ENCODE measurements at places on chromosomes 5 and 9.

DNA sequence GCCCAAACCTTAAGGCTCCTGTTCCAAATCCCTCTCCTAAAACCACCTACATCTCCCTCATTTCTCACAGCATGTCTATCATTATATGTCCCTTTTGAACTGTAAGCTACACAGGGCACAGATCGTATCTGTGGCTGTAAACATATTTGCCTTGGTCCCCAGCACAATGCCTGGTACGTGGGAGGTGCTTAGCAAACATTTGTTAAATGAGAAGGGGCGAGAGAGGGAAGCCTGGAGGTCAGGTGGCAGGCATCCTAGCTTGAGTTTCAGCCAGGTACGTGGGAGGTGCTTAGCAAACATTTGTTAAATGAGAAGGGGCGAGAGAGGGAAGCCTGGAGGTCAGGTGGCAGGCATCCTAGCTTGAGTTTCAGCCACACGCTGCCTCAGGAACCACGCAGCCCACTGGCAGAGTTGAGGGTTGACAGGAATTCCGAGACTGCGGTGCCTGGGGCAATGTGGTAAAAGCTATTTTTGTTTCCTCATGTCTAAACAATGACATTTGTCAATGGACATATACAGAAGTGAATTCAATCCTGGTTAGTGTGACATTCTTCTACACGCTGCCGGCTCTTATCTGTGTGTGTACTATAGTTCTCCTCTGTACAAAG lies 113.6 kb downstream of the EFNA5 start:
- DNase-seq = peak; percentile 77

- no peak for DNase-seq
Measured at GRCh38 chr5:75964008-75964407, 119.2 kb upstream of the SV2C start.

DNA sequence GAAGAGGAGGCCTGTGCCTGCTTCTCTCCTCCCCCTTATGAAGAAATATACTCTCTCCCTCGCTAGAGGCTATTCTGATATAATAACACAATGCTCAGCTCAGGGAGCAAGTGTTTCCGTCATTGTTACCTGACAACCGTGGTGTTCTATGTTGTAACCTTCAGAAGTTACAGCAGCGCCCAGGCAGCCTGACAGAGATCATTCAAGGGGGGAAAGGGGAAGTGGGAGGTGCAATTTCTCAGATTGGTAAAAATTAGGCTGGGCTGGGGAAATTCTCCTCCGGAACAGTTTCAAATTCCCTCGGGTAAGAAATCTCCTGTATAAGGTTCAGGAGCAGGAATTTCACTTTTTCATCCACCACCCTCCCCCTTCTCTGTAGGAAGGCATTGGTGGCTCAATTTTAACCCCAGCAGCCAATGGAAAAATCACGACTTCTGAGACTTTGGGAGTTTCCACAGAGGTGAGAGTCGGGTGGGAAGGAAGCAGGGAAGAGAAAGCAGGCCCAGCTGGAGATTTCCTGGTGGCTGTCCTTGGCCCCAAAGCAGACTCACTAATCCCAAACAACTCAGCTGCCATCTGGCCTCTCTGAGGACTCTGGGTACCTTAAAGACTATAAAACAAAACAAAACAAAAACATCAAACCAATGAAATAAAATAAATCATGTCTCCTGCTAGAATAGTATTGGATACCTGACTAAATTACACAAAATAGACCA lies 1.3 kb downstream of the TMEM174 start:
- DNase-seq = no peak

GRCh38 chr5:124783794-124784193 lies 37.4 kb upstream of the ZNF608 start:
- DNase-seq = peak; percentile 1

DNA sequence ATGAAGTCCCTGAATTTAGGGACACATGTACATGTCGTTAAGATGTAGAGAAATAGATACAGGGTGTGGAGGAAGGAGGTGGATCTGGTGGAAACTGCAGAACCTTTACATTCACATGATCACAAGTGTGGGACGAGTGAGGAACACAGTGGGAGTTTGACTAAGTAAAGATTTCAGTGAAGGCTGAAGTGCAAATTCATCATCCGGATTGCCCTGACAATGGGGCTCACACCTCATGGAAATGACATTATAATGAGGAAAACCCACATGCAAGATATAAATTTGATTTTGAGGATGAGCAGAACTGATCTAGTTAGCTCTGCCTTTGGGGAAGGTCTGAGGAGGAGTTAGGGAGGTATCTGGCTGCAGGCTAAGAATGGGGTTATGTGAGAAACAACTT lies 173.9 kb downstream of the FSTL4 start:
- DNase-seq = no peak

DNA sequence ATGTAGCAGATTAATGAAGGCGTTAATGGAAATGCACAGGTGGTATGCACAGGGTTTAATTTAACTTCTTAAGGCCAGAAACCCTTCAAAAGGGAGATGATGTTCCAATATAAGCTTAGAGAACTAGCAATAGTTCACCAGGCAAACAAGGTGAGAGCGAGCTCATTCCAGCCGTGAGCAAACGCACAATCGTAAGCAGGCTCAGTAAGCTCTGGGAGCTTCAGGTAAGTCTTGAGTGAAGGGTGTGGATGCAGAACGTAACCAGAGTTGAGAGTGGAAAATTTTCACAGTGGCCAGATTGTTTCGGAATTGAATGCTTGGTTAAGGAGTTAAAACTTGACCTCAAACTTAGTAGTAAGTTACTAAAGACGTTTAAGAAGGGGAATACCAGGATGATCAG lies 5.7 kb downstream of the EQTN start:
- no peak for DNase-seq
